Hematopoietic multipotent progenitor cell treated with erythropoietin and hydrocortisone succinate and interleukin-3 and kit ligand, for 17 days (in vitro differentiated cells): ENCODE measurements at places on chromosomes 7 and 10.

DNA sequence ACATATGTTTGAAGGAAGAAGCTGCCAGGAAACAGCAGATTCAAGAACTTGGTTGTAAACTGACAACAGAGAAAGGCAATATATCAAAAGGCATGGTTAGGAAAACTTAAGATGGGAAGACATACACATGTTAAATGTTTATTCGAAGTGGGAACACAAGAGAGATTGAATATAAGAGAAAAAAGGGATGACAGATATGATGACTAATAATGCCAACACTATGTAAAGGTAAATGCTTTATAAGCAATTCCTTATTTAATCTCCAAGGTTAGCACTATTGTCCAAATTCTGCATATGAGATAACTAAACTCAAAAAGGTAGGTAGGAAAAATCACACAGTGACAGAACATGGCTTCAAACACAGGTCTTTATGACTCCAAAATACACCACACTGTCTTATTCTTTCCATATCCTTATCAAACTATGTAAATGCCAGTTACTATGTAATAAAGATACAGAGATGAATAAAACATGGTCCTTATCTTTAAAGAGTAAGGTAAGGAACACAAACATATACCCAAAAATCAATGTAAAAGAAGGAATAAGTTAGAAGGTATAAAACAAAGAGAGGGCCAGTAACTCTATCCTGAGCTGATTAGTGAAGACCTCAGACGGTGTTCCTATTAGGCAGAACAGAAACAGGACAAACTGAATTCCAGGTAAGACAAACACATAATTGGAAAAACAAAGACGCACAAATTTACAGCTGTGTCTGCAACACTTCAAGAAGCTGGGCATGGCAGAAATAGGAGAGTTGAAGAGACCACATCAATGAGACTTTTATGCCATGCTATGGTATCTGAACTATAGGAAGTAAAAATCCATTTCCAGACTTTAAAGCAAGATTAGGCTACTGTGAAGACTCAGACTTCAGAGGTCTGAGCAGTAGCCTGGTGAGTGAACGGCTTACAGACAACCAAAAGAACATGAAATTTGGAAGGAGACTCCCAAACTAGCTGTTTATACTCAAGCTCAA, 56.1 kb downstream of the ABI1 start:
- no peak for DNase-seq

- DNase-seq, result no peak
Measured at GRCh38 chr10:102670871-102671434, 26.7 kb downstream of the TRIM8 start.

GRCh38 chr7:135964791-135965190, 12.4 kb downstream of the MTPN start:
- no peak for DNase-seq

DNA sequence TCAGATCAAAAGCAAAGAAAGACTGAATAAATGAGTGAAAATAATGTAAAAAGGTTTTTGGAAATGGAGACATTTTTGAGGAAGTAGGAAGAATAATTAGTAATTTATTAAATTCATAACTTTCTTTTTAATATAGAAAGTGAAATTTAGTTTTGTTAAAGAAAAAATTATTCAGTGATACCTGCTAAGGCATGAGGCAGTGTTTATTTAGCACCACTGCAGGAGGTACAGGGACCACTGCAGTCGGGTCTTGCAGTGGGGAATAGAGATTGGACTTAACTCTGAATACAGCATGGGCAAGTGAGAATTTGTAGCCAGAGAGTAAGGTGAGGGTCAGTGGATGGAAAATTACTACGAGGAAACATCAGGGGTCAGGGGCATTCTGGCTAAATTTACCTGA, 39.9 kb downstream of the TPST1 start:
- no peak for DNase-seq

DNA sequence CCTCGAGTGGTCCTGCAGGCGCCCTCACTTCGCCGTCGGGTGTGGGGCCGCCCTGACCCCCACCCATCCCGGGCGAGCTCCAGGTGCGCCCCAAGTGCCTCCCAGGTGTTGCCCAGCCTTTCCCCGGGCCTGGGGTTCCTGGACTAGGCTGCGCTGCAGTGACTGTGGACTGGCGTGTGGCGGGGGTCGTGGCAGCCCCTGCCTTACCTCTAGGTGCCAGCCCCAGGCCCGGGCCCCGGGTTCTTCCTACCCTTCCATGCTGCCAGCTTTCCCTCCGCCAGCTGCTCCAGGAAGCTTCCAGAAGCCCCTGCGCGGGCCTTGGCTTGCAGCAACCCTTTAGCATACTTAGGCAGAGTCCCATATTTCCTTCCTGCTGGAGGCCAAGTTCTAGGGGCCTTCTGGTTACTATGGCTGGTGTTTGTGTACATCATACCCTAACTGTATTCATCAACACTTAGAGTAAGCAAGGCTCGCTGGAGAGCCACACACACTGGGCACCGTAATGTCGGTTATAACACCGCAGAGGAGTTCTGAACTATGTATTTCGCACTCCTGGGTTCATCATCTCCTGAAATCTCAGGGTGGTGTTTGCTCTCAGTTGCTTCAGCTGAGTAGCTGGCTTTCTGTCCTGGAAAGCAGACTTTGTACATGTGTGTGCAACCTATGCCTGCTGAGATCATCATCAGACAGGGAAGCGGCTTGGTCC, 471 bp downstream of the MGMT start:
- DNase-seq, result no peak

GRCh38 chr7:151099486-151100211, 13.4 kb downstream of the AGAP3 start:
- no peak for DNase-seq

GRCh38 chr10:6145166-6145987, 56.5 kb downstream of the RBM17 start:
- DNase-seq, result no peak

GRCh38 chr10:60413306-60414012, 23.8 kb upstream of the ANK3 start:
- no peak for DNase-seq

DNA sequence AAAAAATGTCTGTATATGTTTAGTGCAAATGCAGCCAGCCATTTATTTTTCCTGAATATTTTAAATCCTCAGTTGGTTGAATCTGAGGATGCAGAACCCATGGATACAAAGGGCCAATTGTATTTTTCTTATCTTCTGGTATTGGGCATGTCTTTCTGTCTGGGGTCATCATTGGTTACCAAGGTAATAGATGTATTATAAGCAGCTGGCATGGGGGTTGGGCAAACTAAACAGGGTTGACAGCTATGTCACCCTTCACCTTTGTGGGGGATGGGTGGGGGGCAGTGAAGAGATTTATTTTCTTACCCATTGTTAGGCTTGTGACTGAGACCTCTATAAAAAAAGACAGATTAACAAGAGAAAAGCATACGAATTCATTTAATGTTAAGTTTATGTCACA, 38.8 kb downstream of the CDHR3 start:
- DNase-seq, result no peak

GRCh38 chr10:47165711-47166404, 134.1 kb upstream of the GDF10 start:
- DNase-seq, result no peak

GRCh38 chr7:7519528-7519927, 16.1 kb downstream of the COL28A1 start:
- no peak for DNase-seq

GRCh38 chr10:47320812-47321211, 1.4 kb upstream of the GDF2 start:
- DNase-seq, result no peak

GRCh38 chr10:78830062-78830975, 238.4 kb upstream of the ZMIZ1 start:
- DNase-seq, result no peak
